Hindlimb muscle (tissue), 1 donor: ENCODE measurements at places on chromosomes 3 and 15. TPM values are rescaled to one million over a fixed set of nuclear protein-coding genes. Genes with fewer than 3 reads are reported as not detected.

Gene CRABP1
- 9.2 TPM for polyA plus RNA-seq

DNA sequence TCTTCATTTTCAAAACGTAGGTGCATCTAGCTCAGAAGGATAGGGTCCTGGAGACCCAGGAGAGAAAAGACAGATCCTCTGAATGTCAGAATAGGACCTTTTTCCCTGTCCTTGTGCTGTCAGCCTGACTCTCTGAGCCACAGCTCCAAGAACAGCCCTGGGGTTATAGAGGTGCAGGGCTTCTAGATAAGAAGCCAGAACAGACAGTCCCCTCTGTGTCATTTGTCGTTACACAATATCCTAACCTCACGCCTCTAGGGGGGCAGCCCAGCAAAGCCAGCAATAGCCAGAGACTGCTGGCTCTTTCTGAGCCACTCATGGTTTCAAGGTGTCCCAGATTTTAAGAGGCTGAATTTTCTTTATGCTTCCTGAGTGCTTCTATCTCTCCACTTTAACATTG is 153.2 kb upstream of the THBS1 start:
- no peak for DNase-seq

DNA sequence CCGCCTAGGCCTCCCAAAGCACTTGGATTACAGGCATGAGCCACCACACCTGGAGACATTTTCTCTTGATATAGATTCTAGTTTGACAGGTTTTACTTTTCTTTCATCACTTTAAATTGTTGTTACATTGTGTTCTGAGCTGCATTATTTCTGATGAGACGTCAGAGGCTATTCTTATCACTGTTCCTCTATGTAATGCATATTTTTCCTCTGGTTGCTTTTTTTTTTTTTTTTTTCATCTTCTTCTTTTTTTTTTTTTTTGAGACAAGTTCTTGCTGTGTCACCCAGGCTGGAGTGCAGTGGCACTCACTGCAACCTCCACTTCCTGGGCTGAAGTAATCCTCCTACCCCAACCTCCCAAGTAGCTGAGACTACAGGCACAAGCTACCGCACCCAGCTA is 41.2 kb downstream of the TRA2B start:
- no peak for DNase-seq

DNA sequence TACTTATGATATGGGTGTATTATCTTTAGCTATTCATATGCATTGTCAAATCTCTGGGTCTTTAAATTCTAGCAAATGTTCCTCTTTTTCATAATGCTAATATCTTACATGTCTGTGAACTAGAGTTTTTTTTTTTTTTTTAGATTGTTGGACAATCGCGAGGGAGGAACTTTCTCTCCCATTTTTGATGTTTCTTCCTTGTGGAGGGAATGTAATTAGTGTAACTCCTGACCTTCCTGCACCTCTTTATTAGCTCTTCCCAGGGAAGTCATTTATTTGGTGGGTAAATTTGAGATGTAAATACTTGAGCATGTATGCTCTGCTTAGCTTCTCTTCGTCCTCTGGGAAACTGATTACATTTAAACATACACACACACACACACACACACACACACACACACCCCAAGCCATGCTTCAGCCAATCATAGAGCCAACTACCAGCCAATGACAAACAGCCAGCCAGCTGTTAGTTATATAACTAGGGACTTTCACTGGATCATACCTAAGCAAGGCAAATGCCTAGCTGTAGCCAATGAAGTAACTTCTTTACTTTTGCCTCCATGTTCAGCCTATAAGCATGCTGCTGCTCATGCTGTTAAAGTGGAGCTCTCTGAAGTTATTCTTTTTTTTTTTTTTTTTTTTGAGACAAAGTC is 8.3 kb upstream of the USP8 start:
- DNase-seq = no peak

Gene NUSAP1
- polyA plus RNA-seq = 30.4 TPM

GRCh38 chr15:65767264-65767595 is 24.9 kb downstream of the DENND4A start:
- no peak for DNase-seq

Gene C3orf49
- polyA plus RNA-seq = 0.41 TPM

Gene LRRN1
- polyA plus RNA-seq = 54.2 TPM

Gene ITIH1
- 0.13 TPM for polyA plus RNA-seq

Gene IRAK2
- polyA plus RNA-seq = 0.86 TPM

DNA sequence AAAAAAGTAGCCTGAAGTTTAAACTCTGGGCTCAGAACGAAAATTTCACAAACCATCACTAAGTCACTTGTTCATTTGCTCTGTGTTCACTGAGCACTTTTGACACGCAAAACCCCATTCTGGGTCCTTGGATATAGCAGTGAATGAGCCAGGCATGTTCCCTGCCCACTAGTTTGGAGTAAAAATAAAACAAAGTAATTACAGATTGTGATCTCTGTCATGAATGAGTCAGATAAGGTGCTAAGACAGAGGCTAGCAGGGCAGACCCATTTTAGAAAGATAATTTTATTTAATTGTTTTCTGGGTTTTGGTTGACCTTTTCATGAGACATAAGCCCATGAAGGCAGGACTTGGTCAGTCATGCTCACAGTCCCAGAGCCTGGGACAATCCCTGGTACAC is 84.1 kb upstream of the ARHGEF3 start:
- no peak for DNase-seq
